ENCODE measurements at places on chromosomes 6 and 20.

DNA sequence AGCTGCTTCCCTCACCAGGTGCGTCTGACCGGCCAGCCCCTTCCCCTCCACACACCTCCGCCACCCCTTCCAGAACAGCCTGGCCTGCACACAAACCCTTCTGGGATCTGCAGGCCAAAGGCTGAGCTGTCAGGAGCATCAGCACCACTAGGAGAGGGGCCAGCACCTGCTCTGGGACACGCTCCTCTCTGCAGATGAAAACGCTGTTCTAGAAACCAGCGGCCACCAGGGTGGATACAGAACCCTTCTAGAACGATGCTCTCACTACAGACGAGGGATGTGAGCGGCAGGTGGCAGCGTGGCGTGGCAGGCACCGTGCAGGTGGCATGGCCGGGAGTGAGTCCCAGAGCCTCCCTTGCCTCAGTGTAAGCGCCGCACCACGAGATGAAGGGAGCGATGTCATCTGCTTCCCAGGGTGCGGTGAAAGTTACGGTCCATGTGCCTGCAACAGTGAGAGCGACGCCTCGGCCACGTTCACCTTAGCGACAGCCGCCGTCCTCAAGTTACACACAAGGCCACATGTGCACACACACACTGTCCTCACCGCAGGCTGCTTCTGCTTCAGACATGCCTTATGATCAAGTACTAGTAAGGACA, 53.6 kb downstream of the TAF4 start:
- no peak for DNase-seq

DNA sequence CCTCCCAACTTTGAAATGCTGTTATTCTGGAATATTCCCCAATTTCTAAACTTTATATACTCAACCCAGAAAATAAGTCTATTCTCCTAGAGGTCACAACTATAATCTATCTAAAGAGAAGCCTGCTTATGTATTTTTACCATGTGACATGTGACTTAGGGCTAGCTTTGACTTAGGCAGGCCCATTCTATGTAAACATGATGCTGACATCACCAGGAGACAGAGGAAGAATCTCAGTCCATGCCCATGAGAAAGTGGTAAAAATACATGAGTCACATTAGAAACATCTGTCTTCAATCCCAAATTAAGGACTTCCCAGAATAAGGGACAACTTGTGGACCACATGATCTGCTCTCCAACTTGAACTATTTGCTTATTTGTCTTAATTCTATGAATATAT, 113.6 kb upstream of the ID4 start:
- no peak for DNase-seq

DNA sequence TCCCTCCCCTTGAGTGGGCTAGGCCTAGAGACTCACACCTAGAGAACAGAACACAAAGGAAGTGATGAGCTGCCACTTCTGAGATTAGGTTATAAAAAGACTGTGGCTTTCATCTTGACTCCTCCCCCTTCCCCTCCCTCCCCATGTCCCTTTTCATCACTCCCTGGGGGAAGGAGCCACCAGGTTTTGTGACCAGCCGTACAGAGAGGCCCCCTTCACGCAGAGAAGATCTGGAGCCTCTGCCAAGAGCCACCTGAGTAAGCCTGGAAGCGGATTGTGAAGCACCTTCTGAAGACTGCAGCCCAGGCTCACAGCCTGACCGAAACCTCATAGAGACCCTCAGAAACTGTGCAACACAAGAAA, 118.4 kb upstream of the NXT1 start:
- DNase-seq: no peak

DNA sequence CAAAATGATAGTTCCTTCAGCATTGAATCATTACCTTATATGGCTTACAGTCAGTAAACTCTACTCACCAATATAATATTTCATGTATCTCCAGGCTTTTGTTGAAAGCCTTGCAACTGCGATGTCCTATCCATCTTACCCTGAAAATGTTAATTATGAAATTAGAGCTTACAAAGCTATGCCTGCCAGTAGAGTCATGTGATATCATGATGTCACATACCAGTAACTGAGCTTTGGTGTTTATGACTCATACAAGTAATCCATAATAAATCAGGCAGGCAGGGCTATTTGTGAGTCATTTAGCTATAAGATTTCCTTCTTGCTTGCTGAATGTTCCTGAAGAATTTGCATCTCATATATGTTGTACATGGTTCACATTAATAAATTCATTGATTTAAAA, 44.9 kb upstream of the FAM83B start:
- DNase-seq: no peak

DNA sequence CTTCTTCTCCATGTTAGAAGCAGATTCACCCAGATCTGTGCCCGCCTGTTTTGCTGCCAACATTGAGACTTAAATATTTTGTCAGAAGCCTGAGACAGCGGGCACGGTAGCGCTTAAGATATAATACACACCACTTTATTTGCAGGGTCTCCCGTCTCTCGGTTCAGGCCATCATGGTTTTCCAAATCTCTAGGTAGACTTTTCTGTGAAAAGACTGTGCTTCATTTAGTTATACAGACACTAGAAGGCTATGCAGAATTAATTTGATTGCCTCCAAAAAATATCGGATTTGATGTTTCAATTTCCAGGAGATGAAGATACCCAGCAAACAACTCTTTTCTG, 598 bp downstream of the TBP start:
- DNase-seq: no peak

GRCh38 chr6:25177500-25178028, 101.6 kb upstream of the CARMIL1 start:
- DNase-seq: no peak

Measured in activated CD4-positive, alpha-beta T cell treated with anti-CD3 and anti-CD28 coated beads for 48 hours (primary cell).